ENCODE measurements at places on chromosomes 5 and 9.

DNA sequence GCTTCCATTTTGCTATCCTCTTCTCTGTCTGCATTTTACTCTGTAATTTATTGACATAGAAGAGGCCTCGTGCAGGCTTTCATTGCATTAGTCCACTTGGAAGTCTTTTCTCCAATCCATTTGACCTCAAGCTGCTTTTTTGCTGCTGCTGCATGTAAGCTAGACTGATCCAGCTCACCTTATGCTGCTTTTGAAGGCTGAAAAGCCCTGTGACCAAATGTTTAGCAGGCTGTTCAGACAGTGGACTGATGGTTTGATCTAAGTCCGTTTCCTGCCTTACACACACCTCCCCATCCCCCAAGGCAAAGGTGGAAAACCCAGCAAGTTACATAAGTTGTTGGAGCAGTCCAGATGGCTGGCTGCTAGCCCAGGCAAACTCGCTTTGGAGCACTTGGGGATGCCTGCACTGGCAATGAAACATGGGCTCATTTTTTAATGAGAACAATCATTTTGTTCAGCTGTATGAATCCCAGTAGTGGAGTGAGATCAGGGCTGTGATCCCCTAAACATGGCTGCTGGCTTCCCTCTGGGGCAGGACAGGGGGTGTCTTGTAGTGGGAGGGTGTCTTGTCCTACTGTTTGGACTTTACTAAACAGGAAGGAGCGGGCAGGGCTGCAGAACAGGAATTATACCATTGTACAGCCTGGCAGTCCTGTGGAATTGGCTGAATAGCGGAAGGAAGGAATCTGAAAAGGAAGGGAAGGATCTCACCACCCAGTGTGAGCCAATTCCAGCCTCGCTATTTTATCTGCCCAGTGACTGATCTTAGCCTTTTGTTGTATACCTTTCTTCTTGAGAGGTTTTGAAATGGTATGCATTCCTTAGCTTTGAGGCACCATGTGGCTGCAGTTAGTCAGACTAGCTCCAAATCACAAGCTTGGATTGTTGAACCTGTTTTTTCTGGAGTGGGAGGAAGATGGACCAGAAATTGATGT is 212.0 kb downstream of the ARHGAP26 start:
- no peak for DNase-seq

GRCh38 chr5:136065588-136065987 is 36.8 kb downstream of the TGFBI start:
- no peak for DNase-seq

GRCh38 chr9:112046181-112046580 is 128.9 kb downstream of the SUSD1 start:
- DNase-seq: no peak

GRCh38 chr5:127757576-127757975 is 54.4 kb downstream of the CCDC192 start:
- peak; percentile 29 for DNase-seq

DNA sequence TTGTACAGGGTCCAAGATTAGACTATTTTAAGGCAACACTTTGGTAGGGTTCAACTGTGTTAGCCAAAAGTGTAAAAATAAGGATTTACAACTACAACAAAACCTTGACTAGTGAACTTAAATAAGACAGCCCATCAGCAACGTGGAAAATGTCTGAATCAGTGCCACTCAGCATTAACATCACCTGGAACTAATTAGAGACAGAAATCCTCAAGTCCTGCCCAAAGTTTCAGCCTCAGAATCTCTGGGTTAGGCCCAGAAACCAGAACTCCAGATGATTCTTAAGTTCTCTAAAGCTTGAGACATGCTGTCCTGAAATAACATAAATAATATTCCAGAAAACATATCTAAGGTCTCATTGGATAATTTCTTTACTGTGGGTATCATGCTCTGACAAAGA is 118.6 kb downstream of the SEMA6A start:
- DNase-seq: no peak

- no peak for DNase-seq
Observed at GRCh38 chr5:149782018-149782894, 52.1 kb downstream of the PPARGC1B start.

- DNase-seq: no peak
Observed at GRCh38 chr9:7456377-7456776, 343.2 kb downstream of the DMAC1 start.

DNA sequence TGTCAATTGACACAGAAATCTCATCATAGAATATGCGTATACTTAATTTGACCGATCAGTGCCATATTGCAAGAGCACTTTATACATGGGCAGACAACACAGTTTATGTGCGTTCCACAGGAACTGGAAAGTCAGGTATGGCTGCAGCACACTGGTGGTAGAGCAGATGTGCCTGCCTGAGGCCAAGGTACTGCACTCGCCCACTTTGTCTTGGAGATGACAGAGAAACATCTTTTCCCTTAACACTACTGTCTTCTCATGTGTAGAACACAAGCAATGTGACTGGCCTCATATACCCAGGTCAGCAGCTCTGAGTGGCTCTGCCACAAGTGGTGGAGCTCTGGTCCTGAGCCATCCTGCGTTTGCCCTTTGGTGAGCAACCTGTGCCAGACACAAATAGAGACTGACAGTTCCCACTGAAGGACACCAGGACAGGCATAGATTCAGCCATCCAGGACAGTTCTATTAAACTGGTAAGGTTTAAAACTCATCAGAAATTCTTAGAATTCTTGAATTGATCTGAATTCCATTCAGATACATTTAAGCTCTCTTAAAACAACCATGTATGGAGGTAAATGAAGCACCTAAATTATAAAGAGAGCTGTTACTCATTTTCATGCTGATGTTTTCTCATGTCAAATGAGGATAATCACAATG is 21.0 kb upstream of the PPP2CA start:
- DNase-seq: no peak

GRCh38 chr5:128764601-128765310 is 200.5 kb upstream of the SLC27A6 start:
- DNase-seq: no peak

DNA sequence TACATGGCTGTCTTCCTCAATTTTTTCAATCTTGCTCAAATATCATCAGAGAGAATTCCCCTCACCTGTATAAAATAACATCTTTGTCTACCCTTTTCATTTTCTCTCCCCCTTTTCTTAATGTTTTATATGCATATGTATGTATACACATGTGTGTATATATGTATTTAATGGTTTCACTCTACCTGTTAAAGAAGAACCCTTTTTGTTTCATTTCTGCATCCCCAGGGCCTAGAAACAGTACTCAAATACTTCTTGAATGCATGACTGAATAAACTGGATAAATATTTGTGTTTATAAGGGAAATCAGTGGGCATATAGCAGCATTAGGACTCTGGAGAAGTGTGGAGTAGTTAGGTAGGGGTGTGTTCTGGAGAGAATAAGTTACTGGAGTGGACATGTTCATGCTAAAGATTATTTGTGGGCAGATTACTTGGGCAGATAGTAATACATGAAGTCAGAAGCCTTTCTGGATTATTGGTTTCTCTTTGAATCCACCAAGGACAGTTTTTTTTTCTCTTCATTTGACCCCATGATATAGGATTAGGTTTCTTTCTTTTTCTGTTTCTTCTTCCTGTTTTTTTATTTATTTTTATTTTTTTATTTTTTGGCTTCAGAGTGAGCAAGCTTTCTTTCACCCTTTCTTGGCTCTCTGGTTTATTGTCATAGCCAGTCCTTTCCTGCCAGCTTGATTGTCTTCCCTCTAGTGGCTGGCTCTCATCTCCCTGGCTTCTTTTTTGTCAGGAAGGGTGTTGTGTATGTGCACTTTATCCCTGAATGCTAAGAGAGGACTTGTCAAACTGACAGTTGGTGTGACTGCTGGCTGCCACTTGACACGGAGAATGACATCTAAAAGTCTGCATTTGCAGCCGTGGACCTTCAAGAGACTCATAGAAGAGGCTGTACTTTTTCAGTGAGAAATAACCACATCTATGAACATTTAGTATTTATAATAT is 89.3 kb downstream of the ZCCHC7 start:
- DNase-seq: no peak

GRCh38 chr9:135108831-135109510 is 21.5 kb downstream of the OLFM1 start:
- DNase-seq: no peak

- no peak for DNase-seq
Observed at GRCh38 chr9:15543047-15543813, 9.6 kb upstream of the CCDC171 start.

DNA sequence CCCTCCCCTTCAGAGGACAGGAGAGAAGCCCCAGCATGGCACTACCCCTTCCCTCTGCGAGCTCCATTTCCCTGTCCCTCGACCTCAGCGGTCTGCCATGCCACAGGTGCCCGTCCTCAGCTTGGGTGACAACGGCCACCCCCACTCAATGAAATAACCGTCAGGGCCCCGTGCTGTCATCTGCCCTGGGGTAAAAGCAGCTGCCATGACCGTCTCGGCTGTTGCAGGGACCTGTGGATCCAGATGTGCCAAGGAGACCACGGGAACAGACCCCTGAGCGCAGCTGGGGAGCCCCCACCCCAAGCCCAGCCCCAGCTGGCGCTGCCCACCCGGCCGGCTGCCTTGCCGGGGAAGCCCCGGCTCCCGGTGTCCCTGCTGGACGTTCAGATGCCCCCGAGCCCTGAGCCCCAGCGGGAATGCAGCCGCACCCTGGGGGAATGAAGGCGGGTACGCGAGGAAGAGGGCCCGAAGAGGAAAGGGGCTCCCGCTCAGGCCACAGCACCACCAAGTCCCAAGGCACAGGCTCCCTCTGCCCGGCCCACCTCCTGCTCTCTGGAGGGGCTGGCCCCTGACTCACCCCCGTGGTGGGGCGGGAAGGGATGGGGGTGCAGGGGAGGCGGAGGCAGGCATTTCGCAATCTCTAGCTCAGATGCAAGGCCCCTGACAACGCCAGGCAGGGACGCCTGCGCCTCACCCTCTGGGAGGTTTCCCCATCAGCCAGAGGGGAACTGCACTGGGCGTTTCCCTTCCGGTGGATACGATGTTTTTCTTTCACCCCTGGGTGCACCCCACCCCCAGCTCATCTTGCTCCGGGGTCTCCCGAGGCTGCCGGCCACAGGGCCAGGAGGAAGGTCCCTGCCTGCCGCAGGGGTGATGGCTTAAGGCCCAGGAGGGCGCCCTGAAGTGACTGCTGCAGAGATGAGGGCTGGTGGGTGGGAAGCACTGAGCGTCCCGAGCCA is 49.2 kb downstream of the NACC2 start:
- DNase-seq: no peak

- no peak for DNase-seq
Observed at GRCh38 chr5:179914032-179914755, 6.5 kb upstream of the TBC1D9B start.

DNA sequence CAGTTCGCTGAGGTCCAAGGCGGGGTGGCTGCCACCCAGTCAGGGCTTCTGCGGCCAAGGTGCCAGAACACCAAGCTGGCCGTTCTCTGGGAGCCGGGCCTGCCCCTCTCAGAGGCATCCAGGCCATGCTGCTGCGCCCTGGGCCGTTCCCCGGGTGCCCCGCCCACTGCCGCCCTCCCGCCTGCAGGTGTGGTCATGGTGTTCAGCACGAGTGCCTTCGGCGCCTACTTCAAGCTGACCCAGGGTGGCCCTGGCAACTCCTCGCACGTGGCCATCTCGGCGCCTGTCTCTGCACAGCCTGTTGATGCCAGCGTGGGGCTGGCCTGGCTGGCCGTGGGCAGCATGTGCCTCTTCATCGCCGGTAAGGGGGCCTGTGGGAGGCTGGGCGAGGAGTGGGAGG is 7.7 kb downstream of the SLC2A8 start:
- no peak for DNase-seq

DNA sequence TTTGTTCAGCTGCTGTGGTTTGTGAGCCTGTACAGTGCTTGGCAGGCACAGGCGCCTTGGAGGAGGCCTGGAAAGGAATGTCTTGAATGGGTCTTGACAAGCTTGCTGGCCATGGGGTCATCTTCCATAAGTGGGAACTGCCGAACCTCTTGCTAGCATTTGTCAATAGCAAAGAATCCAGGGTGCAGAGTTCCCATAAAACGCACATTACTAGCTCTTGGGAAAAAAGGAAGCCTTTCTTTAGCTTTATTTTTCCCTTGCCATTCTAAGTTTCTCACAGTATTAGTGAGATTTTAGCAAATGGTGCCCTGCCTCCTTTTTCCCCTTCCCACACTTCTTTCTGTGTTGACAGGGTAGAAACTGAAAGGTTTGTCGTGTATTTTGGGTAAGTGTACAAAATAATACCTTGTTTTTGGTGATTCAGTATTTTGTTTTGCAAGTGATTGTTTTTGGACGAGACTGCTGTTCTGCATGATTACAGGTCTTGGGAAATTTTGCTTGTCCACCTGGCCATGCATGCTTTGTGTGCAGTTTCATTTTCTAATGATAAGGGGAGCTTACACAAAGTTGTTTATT is 82.0 kb downstream of the ADGRV1 start:
- no peak for DNase-seq

DNA sequence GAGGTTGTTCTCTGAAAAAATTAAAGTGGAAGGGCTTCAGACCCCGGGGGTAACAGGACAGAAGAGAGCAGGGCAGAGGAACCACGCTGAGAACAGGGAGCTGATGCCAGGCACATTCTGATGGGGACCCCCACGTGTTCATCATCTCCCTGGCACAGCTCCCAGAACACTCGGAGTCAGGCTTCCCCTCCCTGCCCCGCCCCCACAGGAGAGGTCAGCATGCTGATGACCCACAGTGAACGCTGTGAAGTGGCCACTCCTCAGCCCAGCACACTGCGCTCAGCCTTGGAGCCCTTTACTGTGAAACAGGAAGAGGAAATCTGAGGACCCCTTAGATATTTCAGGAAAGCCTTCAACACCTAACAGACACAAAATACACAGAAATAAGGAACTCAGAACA is 16.4 kb downstream of the RETREG1 start:
- no peak for DNase-seq

DNA sequence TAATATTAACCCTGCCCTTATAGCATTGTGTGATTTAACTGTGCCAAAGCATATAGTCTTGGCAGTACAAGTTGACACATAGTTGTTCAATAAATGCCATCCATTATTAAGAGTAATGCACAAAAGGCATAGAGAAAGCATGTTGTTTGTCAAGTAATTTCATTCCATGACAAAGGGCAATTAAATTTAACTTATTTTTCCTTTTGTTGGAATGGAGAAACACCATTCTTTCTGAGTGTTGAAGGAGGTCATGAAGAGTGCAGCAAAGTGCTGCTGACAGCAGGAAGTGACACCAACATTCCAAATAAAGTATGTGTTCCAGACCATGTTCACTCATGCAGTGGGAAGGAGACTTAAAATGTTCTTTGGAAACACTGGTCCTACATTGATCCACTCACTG is 29.1 kb downstream of the ANKDD1B start:
- DNase-seq: no peak

DNA sequence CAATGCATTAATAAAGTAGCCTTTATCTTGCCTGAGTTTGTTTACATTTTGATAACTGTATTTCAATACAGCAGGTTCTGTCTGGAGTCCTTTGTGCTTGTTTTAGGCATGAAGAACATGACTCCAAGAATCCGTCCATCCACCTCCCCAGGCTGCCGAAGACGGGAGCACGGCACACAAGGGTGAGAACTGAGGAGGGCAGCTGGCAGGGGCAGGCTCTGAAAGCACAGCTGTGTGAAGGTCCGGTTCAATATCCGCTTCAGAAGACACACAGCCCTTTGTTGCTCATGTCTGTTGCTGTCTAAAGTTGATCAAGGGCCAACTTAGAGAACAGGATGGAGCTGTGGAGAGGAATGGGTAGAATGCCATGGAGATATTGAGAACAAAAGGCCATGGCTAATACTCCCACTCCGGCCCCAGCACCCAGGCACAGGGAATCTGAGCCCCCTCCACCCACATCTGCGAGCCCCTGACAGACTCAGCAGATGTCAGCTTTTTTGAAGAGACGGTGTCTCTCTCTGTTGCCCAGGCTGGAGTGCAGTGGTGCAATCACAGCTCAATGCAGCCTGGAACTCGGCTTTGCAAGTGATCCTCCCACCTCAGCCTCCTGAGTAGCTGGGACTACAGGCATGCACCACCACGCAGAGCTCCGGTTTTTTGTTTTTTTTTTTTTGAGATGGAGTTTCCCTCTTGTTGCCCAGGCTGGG is 58.5 kb upstream of the GNE start:
- DNase-seq: no peak
